ENCODE measurements at places on chromosomes 2 and 18.

- DNase-seq: no peak
These were observed 4.0 kb upstream of the SLC11A1 start for GRCh38 chr2:218378053-218378452.

DNA sequence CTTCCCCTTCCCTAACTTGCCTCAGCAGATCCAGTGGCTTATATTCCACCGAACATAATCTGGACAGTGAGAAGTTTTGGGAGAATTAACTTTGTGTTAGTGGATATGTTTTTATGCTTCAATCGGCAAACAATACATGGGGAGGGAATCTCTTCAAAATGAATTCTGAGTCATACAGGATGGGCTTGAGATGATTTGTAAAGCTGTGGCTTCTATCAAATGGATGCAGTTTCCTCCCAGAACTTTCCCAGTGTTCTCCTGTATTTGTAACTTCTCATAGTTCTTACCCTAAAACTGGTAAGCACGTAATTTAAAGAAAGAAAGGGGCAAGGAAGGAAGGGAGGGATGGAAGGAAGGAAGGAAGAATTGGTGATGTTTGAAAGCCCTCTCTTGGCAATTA lies 36.8 kb downstream of the PDCL3 start:
- no peak for DNase-seq

DNA sequence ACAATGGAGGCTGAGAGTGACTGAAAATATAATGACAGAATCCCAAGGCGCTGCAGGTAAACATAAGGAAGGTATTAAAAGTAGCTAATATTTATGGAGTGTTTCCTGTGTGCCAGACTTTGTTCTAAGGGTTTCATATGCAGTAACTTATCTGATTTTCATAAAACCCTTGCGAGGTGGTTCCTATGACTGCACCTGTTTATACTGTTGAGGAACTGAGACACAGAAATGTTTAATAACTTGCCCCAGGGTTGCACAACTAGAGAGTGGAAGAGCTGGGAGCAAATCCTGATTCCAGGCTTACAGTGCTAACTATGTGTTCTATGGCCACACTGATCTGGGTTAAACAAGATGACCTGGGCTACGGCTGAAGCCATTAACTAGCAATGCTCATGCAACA lies 2.4 kb downstream of the SP110 start:
- DNase-seq: no peak

- no peak for DNase-seq
These were observed 110.2 kb downstream of the VAPA start for GRCh38 chr18:10023853-10024570.

GRCh38 chr2:109368798-109369197 lies 239.8 kb downstream of the SH3RF3 start:
- no peak for DNase-seq
